ENCODE measurements at places on chromosomes 3 and 15.

DNA sequence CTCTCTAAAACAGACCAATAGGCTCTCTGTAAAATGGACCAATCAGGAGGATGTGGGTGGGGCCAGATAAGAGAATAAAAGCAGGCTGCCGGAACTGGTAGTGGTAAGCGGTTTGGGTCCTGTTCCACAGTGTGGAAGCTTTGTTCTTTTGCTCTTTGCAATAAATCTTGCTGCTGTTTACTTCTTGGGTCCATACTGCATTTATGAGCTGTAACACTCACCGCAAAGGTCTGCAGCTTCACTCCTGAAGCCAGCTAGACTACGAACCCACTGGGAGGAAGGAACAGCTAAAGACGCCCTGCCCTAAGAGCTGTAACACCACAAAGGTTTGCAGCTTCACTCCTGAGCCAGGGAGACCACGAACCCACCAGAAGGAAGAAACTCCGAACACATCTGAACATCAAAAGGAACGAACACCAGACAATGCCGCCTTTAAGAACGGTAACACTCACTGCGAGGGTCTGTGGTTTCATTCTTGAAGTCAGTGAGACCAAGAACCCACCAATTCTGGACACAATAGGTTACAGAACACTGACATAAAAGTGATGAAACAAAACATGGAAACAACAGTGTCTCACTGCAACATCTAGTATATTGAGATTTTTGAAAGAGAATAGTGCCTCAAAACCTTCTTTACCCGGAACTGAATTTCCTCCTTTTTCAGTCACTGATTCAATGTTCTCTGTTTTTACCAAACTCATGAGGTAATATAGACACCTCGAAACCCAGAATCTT lies 28.8 kb upstream of the PLSCR2 start:
- DNase-seq, result no peak

- DNase-seq, result peak; percentile 53
Observed at GRCh38 chr3:52280050-52280461, 1.6 kb upstream of the WDR82 start.

GRCh38 chr15:42591238-42591934 lies 16.0 kb downstream of the STARD9 start:
- DNase-seq, result peak; percentile 34

GRCh38 chr3:142863930-142864920 lies 24.7 kb downstream of the PCOLCE2 start:
- no peak for DNase-seq

DNA sequence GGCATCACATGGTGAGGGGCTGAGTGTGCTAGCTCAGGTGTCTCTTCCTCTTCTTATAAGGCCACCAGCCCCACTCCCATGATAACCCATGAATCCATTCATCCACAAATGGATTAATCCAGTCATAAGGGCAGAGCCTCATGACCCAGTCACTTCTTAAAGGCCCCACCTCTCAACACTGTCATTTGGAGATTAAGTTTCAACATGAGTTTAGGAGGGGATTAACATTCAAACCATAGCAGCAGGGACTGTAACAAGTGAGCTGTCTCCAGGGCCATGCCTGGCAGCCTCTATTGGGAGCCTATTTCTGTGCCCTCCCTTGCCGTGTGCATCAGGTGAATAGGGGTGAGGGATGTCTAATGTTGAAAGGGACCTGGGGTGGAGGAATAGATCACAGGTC lies 77.5 kb downstream of the CHRD start:
- DNase-seq, result no peak

GRCh38 chr3:28066020-28066419 lies 175.4 kb upstream of the CMC1 start:
- no peak for DNase-seq

DNA sequence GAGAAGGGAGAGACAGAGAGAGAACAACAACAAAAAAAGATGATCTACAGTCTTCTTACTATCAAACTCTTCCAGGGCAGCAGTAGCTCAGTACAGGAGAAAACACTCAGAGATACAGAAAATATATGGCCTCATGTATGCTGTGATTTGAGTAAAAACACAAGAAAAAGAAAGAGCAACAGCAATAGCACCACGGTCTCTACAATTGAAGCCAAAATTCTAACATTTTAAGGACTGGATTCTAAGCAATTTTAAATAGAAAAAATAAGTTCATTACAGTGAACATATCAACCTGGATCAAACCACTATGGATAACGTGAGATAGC lies 43.5 kb upstream of the ALCAM start:
- DNase-seq, result no peak

DNA sequence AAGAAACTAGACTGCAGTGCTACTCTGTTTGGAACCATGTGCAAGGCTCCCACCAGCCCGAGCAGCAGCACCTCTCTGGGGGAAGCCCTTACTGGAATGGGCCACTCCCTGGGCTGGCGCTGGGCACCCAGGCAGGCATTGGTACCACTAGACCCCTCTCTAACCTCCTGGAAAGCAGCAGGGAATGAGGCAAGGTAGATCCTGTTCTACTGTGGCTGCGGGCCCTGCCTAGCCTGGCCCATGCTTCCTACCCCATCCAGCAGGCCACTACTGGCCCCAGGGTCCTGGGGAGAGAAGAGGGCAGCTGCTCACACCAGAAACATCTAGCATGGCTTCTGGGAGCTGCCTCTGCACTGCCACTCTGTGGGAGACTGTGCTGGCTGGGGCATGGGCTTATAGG lies 44.8 kb downstream of the MESD start:
- DNase-seq, result no peak

DNA sequence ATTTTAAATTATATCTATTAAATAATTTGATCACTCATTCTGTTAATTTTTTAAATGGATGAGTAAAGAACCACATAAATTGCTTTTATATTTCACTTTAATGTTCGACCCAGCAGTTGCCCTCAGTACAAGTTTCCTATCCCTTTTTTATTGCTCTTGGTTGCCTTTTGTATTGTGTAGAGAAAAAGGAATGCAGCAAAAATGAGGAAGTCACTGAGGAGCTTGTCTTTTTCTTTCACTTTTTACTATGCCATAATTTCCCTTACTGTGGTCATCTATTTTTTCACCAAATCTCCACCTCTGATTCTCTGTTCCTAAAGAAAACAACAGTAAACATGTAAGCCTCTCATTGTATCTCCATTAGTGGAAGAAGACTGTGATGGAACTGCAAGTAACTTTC lies 122.7 kb downstream of the B3GALNT1 start:
- no peak for DNase-seq

GRCh38 chr15:80418892-80419537 lies 14.8 kb downstream of the ARNT2 start:
- peak; percentile 59 for DNase-seq

- peak; percentile 49 for DNase-seq
Observed at GRCh38 chr3:132573797-132574211, 23.3 kb upstream of the ACKR4 start.

DNA sequence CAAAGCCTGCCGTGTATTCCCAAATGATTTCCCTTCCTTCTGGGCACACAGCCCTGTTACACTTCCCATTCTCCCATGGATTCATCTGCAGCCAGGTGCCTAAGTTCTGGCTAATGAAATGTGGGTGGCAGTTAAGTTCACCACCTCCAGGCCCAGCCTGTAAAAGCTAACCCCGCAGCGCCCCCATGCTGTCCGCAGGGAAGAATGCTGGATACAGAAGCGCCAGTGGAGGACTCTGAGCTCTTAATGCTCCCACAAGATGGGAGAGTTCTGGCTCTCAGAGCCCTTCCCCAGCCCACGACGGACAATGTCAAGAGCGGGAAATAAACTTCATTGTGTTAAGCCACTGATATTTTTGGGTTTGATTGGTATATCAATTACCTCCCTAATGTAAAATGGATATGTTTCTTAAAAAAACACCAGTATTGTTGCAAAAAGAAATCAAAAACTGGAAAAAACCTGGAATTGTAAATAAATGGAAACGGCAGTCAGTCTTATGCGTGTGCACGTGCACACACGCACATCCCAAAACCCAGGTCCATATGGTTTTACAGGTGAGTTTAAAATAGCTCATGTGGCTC lies 37.7 kb upstream of the FGD5 start:
- peak; percentile 73 for DNase-seq

GRCh38 chr15:63110428-63111026 lies 11.1 kb upstream of the LACTB start:
- no peak for DNase-seq

DNA sequence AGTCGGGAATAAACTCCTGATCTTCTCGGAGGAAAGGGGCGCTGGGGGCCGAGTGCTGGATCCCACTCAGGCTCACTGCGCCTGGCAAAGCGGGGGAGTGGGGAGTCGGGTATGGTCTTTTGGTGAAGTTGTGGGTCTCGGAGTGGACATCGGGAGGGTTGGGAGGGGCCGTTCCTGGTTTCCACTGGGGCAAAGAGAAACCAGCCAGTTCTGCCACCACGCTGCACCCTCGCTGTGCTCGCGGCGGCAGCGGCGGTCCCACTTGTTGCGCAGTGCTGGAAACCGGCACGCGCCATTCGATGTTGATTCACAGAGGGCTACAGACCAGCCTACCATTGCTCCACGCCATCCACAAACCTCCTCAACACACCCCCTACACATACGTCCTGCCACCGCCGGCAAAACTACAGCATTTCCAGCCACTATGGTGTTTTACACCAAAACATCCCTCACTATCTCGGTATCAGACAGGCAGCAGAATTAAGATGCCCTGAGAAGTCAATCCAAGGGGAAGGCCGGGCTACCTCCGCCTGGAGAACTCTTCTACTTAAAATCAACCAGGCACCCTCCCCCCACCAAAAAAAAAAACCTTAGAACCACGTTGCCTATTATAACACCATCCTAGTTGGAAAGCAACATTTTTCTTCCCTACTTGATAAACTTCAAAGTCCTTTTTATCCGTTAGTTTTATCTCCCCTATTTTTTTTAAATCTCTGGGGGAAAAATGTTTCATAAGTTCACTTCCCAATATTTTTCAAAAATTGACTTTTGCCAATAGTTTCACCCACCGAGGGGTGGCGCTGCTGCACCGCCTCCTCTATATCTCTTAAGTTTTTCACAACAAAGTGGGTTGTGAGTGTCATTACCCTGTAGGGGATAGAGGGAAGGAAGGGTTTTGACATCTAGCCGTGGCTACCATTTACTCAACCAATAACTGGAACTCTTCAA lies 3.6 kb downstream of the BCL6 start:
- DNase-seq, result peak; percentile 89

DNA sequence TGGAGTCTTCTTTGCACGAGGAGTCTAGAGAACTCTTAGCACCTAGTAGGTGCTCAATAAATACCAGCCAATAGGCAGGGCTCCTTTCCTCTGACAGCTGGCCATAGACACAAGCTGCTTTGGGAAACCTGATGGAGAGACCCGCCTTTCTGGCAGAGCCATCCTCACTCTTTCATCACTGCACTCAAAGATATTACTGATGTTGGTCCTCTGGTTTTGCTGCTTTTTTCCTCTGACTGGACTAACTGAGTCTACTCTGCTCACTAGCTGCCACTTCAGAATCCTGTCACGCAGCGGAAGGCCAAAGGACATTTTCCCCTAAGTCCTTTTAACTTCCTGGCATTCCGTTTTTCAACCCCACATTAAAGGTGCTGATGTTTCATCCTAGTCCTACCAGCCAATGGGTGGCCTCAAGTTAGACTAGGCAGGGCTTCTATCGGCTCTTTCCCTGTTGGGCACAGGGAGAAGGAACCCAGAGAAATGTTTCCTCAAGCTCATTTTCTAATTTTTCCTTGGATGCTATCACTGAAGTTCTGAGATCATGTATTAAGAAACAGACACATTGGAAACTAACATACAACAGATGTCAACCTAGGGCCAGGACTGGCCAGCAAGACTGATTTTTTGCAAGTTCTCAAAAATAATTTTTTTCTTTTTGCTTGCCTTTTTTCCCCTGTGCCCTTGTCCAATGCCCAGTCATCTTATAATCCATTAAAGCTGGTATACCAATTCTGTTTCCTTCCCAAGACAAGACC lies 132.8 kb upstream of the ICE2 start:
- DNase-seq, result no peak

DNA sequence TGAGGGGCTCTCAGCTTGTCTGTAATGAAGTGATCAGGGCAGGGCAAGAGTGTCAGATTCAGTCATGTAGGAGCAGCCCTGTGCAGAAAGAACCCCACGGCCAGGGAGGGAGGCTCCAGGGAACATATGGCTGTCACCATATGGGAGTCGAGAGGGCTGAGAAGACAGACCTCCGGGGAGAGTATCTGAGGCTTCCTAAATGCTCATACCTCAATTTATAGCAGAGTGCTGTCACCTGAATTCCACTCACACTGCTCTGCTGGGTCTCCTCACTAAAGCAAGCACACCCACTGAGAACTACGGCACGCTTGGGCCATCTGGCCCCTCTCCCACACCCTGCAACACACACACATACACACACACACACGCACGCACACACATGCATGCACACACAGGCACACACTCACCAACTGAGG lies 92.3 kb upstream of the TJP1 start:
- no peak for DNase-seq

- no peak for DNase-seq
Observed at GRCh38 chr3:167251678-167252077, 128.4 kb downstream of the ZBBX start.

GRCh38 chr3:193470710-193471109 lies 84.0 kb downstream of the ATP13A4 start:
- no peak for DNase-seq

DNA sequence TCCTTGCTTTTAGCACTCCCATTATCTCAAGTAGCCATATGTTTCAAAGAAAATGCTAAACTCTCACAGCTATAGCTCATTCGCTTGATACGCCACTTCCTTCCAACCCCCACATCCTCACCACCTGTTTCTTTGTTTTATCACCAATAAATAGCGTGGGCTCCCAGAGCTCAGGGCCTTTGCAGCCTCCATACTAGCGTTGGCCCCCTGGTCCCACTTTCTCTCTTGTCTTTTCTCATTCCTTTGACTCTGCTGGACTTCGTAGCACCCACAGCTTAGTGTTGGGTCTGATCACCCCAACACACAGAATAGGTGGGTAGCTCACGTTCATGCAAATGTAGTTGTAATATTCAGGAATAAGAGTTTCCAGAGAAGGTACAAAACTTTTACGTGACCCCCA lies 4.1 kb upstream of the GPD1L start:
- DNase-seq, result no peak

DNA sequence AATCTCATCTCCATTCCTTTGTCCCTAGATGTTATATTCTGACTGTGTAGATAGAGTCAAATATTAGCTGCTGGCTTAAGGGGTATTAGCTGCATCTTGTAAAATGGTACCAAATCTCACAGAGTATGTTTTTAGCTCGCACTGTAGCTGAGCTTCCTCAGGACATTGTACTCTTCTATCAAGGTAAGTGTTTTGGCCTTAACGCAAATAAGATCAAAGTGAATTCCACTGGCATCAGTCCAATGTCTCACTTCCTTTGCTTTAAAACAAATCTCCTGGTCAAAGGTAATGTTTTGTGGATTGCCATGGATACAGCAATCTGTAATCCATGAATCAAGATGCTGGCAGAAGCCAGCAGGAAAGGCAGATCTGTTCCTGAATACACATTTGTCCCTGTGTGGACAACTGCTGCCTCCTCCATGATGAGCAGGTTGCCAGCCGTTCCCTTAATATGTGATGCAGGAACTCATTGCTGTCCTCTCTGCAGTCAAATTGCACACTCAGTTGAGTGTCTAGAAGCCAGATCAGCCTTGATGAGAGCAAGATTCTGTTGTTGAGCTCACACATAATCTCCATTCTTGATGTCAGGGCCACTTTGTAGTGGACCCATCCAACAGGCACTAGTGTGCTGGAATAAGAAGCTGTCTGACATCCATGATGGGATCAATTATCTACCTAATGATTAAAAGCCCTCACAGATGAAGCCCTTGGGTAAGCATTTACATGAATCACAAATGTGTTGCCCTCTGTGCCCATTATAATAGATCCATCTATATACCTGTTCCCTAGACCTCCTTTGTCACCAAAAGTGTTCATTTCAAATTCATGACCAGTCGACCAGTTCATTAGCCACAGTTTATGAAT lies 96.6 kb upstream of the AGTR1 start:
- no peak for DNase-seq

All from fibroblast of villous mesenchyme (primary cell).